C1 segment of cervical spinal cord (tissue), 14 donors: ENCODE measurements at places on chromosomes 4 and X.

DNA sequence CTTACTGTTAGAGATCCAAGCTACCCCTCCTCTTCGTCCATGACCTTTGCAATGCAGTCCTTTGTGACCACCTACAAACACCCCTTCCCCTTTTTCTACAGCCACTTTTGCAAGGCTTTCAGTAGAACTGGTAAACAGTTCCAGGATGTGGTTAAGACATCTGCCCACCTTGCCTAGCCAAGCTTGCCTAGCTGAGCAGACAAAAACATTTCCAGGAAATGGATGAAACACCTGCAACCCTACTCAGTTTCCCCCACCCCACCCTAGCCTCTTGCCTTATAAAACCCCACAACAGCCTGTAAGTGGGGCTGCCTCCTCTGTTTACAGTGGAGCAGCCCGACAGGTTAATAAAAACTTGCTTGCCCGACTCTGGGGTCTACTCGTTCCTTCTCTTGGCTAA is 133.8 kb downstream of the ZC4H2 start:
- no peak for DNase-seq

DNA sequence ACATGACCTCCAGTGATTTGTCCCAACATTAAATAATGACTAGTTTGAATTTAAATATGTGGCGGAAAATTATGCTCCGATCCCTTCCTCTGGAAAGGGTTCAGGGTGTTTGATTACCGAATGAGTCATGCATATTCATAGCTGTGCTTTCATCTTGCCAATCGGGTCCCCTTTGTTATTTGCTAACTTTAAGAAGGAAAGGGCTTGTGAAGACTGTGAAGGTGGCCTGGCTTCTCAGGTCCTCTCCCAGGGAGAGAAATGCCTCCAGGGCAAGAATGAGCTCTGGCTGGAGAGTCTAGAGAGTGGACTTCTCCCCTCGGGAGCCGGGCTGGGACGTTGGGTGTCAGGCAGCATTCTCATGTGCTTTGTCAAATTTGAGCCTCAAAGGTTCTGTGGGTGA is 155.5 kb upstream of the PSAPL1 start:
- no peak for DNase-seq

DNA sequence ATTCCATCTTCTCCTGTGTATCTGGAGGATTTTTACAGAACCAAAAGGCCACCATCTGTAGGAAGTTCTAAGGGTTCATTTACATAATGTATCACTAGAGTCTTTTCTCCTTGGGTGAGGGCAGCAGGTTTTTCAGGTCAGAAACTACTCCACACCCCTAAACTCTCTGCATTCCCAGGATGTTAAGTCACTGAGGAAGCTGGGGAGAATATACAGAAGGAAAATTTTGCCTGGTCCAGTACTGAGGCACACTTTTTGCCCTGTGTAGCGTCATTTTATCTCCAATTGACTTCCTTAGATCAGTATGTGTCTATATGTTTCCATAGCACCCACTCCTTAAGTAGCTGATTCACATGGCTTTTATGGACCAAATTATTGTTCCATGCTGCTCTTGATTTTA is 17.0 kb downstream of the XKRX start:
- DNase-seq: no peak

DNA sequence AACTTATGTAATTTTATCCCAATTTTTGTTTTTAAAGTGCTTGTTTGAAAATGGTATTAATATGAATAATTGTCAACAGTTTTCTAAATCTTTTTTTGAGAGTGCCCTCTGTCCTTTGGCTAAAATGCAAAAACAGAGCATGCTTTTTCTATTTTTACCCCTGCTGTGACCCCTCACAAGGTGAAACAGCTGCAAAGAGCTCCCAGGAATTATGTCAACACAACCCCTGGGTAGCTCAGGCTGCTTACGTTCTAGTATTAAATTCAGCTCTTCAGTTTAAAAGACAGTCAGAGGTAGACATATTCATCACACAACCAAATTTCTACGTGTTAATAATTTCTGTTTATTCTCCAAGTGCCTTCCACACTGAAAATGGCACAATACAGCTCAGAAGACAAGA is 367.5 kb downstream of the PRDM5 start:
- DNase-seq: no peak

- DNase-seq: no peak
Observed at GRCh38 chr4:182103614-182104319, 139.4 kb upstream of the TENM3 start.

DNA sequence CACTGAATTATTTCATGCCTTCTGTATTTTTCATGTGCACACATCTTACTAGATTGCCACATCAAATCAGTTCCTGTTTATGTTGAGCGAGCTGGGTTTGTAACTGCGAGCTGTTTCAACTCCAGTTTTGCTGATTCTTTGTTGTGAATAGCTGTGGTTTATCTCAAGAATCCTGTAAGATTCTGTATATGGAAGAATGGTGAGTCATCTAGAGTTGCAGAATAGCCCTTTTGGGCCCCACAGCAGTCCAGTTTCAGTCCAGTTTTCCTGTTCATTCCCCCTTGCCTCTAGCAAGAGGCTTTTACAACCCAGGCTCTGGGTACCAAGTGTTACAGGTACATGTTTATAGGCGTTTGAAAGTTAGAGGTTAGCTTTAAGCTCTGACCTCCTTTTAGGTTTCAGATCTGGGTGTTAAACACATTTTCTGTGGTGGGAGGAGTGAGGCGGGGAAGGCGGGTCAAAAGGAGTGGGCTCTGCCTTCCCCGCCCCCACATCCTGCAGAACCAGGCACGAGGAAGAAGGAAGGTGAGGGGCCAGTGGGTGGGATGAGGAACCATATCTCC is 32.7 kb downstream of the TBC1D14 start:
- DNase-seq: no peak

GRCh38 chr4:23476515-23477090 is 413.2 kb downstream of the PPARGC1A start:
- DNase-seq: no peak

DNA sequence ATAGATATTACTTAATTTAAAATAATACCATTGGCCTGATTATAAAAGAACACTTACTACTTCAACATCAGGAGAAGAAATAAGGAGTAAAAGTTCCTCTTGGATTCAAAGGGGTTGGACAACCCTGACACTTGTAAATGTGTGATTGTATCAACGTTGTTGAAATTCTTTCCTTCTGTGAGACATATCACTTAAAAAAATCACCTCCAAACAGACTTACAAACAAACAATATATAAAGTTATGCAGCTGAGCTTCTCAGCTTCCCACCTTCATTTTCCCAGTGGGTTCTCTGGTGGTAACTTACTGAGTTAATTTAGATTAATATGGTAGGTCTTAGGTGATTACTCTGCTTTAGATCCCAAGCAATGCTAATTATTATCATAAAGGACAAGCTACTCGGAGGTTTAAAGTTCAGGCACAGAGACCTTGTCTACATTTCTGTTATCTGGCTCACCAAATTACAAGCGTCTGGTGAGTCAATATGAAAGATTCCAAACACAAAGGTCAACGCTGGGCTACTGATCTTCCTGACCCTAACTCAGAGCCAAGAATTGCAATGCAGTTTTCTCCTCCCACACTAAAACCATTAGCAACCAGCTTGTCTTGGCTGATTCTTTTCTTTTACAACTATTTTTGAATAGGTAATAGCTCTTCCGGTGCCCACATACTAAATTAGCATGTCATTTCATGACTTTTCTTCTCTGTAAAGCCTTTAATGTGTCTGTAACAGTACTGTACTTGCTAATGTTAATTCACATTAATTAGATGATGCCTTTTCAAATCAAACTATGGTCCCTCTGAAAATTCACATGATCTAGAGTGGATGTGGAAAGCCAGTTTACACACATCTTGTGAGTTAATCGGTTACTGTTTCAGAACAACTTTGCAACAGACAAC is 157.6 kb downstream of the RASL11B start:
- no peak for DNase-seq
